ENCODE measurements at places on chromosomes 12 and 14. TPM values are rescaled to one million over a fixed set of nuclear protein-coding genes. Genes with fewer than 3 reads are reported as not detected.

The SMARCD1 gene
- 161 TPM for total RNA-seq

The HOXC9 gene
- 12.2 TPM for total RNA-seq

The BMAL2 gene
- total RNA-seq, result 69.5 TPM

The TPH2 gene
- total RNA-seq, result not detected

The DLK1 gene
- total RNA-seq, result not detected

The ADAMTS20 gene
- total RNA-seq, result 0.03 TPM

The STYX gene
- 9.7 TPM for total RNA-seq
